ENCODE measurements at places on chromosomes 2 and 18.

DNA sequence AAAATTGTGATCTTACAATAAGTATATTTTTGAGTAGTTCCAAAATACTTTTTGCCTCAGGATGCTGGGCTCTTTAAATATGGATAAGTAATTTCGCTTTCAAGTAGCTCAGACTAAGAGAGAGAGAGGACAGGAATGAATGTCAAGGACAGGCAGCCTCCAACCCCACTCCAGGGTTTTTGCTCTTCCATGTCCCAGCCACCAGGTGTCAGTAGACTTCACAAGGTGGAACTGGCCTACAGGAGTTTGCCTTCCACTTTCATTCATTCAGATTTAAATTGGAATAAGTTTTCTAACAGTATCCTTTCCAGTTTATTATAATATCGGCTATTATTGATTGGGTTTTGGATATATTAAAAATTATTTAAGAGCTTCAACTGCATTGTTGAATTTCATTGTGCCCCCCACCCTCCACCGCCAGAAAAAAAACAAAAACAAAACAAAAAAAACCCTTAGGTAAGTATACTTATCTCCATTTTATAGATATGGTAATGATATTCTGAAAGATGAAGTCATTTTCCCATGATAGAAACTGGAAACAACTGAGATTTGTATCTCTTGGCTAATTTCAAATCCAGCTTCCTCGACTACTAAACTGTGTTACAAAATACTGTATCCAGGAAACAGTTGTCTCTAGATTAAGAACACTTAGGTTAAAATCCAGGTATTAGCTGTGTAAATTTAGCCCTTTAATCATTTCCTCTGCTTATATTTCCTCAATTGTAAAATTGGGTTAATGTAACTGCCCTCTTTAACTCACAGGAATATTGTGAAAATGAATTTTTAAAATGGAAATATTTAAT, 793.1 kb downstream of the ERBB4 start:
- DNase-seq, result peak; percentile 42

DNA sequence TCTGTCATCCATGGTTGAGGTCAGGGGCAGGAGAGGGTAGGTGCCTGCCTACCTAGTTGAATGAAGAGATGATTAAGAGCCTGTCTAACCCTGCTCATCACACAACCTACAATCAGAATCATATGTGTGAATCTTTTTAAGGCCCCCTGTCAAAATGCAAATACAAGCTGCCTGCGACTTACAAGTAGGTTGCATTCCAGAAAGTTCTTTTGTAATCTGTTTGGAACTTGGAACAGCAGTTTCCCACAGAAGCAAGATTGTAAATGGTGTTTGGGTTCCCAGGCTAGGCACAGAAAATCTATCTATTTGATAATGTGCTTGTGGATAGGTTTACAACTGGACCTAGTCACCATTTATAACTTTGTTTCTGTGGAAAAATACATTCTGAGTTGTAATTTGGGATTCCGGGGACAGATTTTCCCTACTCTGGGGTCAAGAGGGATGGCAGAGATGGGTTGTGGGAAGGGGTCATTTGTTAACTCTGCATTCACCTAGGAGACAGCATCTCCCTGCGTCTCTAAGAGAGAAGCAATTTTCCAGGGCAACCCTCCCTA, 4.4 kb downstream of the LIPG start:
- no peak for DNase-seq

DNA sequence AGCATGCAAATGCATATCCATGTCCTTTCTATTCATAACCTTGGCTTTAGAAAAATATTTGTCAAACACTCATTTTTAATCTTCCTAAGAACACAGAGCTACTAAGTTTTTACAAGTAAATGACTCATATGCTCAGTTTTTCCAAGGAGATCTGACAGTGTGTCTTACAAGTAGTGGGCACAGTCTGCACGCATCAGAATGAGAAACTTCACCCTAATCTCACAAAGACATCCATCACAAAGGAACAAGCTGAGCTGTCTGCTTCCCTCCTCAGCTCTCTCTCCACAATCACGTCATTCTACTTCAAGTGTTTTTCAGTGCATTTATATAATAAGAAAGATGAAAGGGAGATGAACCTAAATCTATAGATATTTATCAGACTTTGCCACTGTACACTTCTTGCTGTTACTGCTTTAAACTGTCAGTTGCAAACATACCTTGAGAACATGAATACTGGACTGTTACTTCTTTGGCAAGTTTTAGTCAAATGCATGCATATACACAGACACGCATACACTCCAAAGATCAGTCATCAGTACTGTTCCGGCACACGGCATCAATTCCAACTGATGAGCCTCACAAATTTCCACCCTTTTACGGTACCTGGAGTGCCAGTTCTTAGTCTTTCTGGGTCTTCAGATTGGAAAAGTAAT, 75.7 kb downstream of the RBMS1 start:
- DNase-seq, result no peak

DNA sequence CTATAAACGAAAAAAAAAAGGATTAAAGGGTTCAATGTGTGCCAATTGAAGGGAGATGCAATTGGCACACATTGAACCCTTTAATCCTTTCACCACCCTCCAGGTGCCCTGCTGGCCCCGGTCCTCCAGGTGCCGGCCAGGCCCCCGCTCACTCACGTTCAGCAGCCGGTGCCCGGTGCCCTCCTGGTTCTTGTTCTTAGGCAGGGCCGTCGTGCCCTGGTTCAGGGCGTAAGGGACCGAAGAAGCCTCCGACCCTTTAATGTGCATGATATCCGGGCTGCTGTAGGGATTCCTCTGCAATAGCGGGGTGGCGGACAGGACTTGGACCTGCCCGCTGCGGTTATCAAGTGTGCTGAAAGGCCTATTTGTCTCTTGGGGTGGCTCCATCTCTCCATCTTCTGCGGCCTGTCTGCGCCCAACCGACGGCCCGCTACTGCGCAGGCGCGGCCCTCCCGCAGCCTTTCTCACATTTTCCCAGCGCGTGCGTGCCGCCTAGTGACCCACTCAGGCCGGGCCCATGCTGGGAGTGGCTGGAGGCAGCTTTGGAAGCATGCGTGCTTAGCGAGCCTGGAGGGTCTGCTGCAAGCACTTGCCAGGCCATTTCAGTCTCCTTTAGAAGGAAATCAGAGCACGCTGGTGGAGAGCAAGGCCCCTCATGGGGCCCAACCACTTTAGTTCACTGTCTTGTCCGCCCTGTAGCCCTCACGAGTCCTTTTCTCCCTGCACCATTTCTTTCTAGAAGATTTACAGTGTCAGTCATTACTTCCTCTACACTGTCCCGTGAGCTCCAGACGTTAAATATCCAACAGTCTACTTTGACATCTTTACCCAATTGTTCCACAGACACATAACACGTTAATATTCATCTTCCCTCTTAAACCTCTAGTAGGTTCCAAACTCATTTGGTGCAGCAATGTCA, 24.3 kb downstream of the TMEM237 start:
- peak; percentile 23 for DNase-seq

- peak; percentile 79 for DNase-seq
Observed at GRCh38 chr18:59139291-59139614, 431 bp upstream of the SEC11C start.

DNA sequence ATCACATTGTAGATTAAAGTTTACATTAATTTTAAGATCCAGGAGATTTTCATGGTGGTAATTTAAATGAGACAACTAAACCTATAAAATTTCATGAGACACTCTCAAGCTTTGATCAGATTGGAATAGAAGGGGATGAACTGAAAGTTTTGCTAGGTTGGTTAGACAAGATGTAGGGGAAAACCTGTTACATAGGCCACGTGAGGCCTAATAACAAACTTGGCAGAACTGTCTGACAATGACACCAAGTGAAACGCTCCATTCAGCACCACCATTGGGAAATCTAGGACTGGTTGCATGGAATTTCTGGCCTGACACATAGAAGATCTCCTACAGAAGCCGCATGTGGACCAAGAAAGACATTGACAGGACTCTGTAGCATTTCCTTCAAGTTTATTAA, 87.8 kb upstream of the SLC39A10 start:
- no peak for DNase-seq

DNA sequence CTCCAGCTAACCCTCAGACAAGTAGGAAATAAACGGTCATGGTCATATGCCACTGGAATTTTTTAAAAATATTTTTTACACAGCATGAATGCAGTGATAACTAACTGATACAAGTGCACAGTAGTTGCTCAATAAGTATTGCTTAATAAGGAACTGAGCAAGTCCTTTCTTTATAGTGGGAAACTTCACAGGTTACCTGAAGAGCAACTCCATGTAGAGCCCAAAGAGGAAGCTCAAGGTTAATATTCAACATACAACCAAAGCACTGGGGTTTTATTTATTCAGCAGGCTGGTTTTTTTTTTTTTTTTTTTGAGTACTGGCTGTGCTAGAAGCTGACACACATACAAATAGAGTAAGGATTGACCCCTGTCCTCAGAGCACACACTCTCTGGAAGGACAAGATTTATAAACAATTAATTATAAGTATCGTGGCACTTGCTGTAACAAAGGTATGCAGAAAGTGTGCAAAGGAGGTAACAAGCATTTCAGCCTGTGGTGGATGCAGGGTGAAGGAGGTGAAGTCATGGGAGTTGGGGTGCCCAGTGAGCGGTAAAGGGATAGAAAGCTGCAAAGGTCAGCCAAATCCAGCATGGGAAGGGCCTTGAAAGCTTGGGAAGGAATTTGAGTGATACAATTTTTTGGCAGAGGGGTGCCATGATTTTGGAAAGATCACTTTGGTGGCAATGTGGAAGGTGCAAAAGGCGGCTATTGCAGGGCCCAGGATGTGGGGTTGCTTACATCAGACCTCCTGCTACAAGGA, 52.7 kb downstream of the ATOH8 start:
- peak; percentile 75 for DNase-seq

GRCh38 chr2:5734859-5735520, 42.8 kb downstream of the SOX11 start:
- DNase-seq, result no peak

DNA sequence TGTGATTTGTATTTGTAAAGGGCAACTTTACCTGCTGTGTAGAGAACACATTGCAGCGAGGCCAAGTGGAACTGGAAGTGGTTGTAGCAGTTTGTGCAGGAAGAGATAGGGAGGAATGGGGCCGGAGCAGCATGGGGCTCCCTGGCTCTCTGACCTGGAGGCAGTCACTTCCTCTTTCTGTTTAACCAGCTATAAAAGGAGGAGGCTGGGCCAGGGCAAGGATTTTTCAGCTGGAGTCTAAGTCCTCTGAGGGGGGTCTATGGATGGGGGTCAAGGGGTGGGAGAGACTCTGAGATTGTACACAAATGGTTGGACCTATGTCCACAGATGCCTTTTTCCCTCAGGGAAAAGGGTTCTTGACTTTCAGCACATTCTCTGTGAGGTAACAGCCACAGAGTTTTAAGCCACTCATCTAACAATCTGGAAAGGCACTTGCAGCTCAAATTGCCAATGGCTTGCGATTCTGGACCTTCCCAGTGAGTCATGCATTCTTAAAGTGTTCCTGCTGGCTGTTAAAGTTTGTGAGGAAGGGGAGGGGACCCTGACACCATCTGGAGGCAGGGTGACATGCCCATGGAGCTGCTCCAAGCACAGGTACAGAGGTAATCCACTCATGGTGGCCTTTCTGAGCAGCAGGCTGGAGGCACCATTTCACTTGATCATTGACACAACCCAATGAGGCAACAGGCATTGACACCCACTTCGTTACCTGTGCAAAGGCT, 347.0 kb downstream of the CYRIA start:
- DNase-seq, result no peak

DNA sequence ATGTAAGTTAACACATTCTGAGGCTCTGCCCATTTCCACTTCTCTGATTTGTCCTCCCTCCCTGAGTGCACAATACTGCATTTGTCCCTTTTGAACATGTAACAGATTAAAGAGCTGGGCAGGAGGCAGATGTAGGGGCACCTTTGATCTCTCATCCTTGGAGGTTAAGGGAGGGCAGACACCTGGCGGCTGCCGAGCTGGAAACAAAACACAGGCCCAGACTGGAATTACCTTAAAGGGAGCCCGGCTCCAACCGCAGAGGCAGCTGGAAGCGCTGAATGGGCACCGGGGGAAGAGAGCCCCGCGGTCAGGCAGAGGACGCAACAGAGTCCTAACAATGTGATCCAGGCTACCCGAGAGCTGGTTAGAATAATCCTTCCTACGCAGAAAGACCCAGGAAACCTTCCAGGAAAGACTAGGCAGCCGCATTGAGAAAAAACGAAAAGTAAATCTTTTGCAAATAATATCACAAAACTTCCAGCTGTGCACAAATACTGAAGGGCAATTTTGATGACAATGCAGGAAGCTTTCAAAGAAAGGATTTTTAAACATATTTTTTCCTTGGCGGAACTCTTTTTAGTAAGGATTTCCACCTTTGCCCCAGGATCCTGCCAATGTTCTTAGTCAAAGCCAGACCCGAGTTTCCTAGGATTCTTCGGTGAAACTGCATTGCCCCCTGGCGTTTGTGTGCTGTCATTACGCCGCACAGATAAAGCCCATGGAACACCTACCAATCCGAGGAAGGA, 216.0 kb downstream of the TGIF1 start:
- DNase-seq, result peak; percentile 71

GRCh38 chr2:169225906-169226305, 136.4 kb downstream of the LRP2 start:
- no peak for DNase-seq

DNA sequence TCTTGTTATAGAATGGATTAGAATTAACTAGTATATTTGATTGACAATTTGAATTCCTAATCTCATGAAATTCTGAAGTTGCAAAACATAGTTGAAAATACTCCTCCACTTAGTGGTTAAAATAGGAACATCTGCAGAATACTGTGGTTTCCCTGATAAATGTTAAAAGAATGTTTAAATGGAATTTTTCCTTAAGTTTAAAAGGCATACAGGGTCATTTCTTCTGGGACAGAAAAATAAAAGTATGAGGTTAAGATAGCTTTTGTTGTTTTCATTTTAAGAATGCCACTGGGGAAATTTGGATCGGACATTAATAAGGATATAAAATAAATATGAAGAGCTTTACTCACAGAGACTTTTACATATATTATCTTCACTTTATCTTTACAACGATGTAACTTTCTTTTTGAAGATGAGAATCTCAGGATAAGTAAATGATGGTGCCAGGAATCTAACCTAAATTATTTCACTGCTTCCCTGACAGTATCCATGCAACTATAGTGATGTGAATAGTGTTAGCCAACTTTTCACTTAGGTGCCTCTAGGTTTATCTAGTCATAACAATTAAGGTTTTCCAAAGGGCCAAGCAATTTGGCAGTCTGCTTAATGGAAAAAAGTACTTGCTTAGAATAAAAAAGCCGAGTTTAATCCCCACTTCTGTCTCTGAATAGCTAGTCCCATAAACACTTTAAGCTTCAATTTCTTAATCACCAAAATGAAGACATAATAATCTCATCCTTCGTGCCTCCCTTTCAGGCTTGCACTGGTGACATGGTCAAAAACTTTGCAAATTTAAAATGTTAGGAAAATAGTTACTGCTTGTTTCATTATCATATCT, 151.8 kb upstream of the STK17B start:
- DNase-seq, result no peak

DNA sequence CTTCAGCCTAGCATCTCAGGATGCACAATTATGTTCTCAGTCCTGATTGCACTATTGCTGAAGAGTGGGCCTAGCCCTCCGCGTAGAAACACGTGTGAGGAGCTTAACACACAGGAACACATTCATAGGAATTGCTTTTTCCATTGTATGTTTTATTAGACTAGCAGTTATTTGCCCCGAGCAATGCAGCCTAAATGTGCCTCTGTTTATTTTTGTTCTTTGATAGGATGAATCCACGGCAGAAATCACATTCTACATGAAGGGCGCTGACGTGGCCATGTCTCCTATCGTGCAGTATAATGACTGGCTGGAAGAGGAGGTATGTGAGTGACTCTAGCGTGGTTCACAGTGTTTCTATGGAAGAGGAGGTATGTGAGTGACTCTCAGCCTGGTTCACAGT, 65.9 kb upstream of the NFATC1 start:
- no peak for DNase-seq

GRCh38 chr2:5590886-5591285, 101.3 kb upstream of the SOX11 start:
- no peak for DNase-seq

- peak; percentile 16 for DNase-seq
Observed at GRCh38 chr2:135151615-135152014, 99.5 kb downstream of the RAB3GAP1 start.
